ENCODE measurements at places on chromosomes 7 and 10.

GRCh38 chr10:109191823-109192222 is 731.5 kb downstream of the XPNPEP1 start:
- no peak for DNase-seq

GRCh38 chr10:72509941-72510340 is 115.9 kb downstream of the MICU1 start:
- DNase-seq = no peak

- DNase-seq = no peak
Observed at GRCh38 chr7:91671245-91671644, 209.3 kb downstream of the MTERF1 start.

DNA sequence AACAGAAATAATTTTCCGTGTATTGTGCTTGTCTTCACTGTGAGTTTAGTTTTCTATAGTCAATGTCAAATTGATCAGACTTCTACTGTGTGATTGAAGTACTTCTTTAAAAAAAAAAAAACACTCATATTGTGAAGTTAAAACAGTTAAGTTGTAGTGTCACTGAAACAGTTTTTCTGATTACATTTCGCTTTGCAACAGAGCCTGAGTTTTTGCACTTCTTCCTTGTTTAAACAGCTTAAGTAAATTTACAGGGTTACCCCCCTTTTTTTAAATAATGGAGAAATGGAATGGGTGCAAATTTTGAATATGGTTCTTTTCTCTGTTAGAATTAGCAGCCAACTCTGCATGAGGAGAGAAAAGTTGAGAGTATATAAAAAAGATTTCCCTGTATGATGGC is 117.3 kb downstream of the VTI1A start:
- DNase-seq = no peak

DNA sequence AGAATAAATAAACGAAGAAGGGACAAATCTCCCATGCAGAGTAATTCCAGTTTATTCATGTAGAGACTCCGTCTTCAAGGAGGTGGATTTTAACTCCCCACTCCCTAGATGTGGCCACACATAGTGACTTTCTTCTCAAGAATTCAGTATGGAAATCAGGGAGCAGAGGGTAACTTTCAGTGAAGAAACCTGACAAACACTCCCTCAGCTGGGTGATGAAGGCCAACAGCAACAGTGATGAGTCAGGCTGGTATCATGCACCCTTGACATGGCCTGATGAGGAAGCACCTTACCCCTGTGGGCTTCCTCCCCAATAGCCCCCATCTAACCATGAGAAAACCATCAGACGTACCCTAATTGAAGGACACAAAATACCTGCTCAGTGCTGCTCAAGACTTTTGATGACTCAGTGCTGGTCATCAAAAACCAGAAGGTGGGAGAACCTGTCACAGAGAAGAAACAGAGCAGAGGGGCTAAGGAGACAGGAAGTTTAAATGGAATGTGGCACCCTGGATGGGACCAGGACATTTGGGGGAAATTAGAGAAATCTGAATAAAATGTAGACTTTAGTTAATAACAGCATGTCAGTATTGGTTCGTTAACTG is 50.6 kb downstream of the ADAMTS14 start:
- no peak for DNase-seq
